ENCODE measurements at places on chromosomes 6 and 20.

GRCh38 chr6:23547851-23548250 lies 578.2 kb upstream of the NRSN1 start:
- DNase-seq: no peak

- peak; percentile 13 for DNase-seq
Measured at GRCh38 chr6:141398949-141399348, 733.8 kb upstream of the GJE1 start.

DNA sequence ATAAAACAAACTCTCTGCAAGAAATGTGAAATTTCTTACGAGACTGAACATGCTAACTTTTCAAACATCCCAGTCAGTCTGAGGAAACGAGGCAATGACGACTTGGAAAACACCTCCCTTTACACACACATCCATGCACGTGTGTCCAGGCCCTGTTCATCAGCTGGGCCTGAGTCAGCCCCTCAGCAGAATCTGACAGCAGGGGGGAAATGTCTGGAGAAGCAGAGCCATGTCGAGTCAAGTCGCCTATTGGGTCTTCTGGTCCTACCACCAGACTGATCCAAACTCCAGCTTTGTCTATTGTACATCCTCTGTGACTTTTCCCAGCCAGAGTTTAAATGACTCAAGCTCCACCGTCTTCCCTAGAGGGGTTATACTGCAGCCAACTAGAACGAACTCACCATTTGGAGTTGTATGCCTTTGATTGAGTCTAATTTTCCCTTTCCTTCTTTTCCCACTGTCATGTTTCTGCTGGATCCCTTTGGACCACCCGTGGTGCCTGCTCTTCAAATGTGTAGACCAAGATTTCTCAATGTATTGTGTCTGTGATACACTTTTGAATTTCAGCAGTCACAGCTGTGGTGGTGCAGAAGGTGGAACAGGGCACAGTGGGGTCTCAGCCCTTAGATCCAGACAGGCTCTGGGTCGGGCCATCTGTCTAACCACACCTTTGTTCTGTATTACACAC lies 254.0 kb downstream of the CDC5L start:
- no peak for DNase-seq

- DNase-seq: no peak
Measured at GRCh38 chr20:15555913-15556312, 1017.3 kb downstream of the KIF16B start.

GRCh38 chr6:66995669-66996068 lies 1288.6 kb upstream of the EYS start:
- no peak for DNase-seq

Data from AG09309 (cell line).